KBM-7 (cell line): ENCODE measurements at places on chromosomes 2 and 18.
A peak's percentile ranks its signal among the peaks of the same experiment; 100 is the strongest.

DNA sequence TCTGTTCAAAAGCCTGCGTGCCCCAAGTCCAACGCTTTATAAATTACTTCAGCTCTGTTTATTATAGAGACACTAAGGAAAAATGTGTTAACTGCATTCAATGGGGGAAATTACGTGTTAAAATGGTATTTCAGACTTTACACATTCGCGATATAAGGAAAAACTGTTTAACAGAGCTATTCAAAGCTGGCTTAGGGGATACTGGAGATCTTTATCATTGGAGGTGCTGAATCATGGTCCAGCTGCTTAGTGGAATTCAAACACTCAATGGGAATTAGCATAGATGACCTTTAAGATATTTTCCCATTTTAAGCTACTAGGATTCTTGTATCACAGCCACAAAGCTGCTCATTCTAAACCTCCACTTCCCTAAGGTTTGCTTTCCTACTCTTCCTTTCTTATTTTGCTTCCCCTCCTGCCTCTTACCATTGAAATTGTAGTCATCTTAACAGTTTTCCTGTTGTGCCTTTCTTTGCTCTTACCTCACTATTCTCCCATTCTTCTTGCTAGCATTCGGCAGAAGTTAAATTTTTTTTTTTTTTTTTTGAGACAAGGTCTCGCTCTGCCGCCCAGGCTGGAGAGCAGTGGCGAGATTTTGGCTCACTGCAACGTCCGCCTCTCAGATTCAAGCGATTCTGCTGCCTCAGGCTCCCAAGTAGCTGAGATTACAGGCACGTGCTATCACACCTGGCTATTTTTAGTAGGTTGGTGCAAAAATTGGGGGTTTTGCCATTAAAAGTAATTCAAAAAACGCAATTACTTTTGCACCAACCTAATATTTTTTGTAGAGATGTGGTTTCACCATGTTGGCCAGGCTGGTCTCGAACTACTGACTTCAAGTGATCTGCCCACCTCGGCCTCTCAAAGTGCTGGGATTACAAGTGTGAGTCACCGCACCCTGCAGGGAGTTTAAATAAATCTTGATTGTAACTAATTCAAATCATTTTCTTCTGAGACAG lies 6.5 kb downstream of the SULT6B1 start:
- no peak for DNase-seq

DNA sequence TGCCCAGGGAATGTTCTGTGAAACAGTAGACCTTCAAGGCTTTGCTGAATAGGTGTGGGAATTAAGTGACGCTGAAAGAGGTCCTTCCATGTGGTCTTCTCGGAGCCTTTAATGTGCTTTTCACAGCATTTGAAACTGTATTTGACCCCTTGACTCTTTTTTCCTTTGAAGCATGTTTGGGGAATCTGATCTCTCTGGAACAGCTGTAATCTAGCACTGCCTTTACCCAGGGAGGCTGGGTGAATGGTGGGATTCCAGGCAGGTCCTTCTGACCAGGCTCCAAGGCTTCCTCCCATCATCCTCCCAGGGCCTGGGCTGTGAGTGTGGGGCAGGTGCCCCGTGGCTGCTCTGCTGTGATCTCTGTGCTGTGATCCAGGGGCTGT lies 4.2 kb downstream of the ZAP70 start:
- no peak for DNase-seq

DNA sequence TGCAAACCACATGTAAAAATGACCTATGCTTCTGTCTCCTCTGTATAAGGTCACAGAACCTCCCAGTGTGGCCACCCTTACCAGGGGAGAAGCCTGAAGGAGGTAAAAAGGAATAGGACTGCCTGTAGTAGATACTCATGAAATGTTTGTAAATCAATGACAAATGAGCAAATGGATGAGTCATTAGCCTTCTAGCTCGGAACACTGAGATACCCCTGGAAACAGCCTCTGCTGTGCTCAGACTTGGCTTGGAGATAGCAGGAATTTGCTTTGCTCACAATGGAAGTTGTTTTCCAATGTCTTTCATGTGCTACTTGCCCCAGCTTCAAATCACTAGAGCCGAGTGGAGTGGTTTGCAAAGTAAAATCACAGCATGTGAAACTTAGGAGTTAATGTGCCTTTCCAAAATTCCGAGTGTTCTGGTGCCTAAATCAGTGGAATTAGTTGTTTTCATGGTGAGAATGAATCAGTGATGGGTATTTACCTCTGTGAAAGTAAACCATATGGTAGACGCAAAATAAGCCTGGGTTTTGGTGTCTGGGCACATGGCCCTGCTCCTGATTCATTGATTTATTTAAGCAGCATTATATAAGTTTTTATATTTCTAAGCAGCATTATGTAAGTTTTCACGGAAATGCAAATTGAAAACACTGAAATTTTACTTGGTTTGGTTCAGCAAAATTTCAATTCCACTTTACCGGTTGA lies 154.0 kb upstream of the MAP3K20 start:
- no peak for DNase-seq

DNA sequence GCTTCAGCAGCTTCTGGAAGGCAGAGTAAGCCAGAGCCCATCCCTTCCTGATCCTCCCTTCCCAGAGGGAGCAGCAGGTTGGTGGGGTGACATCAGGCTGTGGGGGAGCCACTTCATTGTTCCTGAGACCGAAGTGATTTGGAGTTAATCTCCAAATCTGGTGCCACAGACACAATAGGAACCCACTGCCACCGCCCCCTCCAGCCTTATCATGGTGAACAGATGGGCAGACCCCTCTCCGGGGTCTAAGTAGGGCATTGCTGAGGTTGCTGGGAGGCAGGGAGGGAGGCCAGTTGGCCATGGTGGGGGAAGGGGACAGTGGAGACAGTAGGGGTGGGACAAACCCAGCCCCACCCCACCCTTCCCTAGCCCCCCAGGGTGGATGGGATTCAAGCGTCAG lies 25.6 kb upstream of the SLC35F6 start:
- DNase-seq, result no peak

DNA sequence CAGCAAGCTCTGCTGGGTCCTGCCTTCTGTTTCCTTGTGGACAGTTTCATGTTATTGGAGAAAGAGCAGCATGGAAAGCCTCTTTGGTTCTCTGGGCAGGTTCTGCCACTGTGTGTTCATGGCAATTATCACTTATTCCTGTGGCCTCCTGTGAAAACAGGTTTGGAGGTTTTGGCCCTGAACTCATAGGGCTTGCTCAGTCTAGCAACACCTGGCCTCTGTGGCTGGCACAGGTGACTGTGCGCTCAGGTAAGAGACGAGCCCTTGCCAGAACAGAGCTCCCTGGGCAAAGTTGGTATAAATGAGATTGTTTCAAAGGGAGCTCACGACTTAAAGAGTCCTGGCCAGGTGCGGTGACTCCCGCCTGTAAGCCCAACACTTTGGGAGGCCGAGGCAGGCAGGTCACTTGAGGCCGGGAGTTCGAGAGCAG lies 5.7 kb downstream of the CEP68 start:
- no peak for DNase-seq

DNA sequence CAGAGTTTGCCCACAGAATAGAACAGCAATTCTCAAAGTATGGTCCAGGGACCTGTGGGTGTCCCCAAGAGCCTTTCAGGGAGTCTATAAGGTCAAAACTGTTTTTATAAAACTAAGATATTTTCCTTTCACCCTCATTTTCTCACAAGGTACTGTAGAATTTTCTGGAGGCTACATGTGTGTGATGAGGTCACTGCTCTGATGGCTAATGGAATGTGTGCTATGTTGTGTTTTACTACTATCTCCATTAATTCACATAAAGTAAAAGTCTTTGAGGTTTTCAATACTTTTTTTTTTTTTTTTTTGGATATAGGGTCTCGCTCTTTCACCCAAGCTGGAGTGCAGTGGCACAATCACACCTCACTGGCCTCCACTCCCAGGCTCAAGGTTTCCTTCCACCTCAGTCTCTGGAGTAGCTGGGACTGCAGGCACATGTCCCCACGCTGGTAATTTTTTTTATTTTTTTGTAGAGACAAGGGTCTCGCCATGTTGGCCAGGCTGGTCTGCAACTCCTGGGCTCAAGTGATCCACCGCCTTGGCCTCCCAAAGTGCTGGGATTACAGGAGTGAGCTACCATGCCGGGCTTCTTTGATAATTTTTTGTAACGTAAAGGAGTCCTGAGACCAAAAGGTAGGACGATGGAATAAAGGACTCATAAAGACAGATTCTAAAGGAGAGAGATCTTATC lies 1.8 kb downstream of the TRABD2A start:
- no peak for DNase-seq

GRCh38 chr2:20103530-20103929 lies 52.1 kb upstream of the LAPTM4A start:
- DNase-seq, result peak; percentile 56

DNA sequence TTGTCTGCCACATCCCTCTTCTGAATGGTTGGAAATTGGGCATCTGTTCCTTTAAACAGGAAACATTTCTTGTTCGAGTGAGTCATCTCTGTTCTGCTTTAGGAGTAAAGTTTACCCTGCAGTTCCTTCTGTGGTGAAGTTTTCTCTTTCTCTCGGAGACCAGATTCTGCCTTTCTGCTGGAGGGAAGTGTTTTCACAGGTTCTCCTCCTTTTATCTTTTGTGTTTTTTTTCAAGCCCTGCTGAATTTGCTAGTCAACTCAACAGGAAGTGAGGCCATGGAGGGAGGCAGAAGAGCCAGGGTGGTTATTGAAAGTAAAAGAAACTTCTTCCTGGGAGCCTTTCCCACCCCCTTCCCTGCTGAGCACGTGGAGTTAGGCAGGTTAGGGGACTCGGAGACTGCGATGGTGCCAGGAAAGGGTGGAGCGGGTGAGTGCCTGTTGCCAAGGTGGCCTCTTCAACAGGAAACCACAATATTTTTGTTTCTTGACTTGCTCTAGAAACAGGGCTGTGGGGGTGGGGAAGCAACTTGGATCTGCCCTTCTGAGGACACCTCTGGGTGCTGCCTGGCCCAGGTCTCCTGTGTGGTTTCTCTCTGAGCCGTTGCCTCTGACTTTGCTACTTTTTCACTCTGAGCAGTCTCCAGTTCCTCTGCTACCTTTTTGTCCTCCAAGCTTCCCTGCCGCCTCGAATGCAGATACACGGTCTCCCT lies 2.2 kb upstream of the CASP8 start:
- peak; percentile 97 for DNase-seq

- DNase-seq, result no peak
Observed at GRCh38 chr2:73028841-73029240, 42.7 kb downstream of the SFXN5 start.

DNA sequence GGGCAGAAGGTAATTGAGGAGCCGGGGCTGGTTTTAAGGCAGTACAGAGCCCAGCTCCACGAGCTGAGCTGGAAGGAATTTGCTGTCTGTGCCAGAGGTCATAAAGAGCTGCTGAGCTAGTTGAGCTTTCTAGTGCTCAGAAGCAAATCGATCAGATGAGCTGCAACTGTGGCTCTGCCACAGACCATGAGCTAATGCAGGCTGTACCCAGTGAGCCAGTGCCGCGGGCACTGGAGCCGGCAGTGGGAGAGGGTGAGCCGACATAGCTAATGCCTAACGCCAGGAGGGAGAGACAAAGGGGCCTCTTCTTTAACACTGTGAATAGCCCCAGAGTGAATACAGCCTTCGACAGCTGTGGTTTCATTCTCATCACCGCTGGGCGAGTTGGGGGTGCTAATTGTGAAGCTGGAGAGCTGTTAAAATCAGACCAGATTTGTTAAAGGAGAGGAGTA lies 410.1 kb upstream of the TCF4 start:
- DNase-seq, result no peak

GRCh38 chr2:10101491-10101890 lies 21.0 kb upstream of the RRM2 start:
- no peak for DNase-seq

DNA sequence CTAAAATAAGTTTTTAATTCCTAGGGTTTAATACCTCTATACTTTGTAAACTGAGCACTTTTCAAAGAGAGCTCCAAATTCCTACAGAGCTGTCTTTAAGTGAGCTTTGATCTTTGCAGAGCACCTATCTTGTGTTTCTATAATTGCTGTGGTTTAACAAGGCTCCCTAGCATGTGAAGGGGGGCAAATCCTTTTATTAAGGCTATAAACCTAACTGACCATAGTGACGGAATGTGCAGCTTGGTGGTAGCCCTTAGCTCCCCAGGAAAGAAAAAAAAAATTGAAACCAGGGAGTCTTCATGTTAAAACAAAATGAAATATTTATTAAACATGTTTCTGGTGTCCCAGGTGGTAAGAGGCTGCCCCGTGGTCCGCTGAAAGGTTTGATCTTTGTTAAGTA lies 78.6 kb upstream of the ETAA1 start:
- DNase-seq, result no peak
